ENCODE measurements at places on chromosomes 7 and 10. TPM values are rescaled to one million over a fixed set of nuclear protein-coding genes. Genes with fewer than 3 reads are reported as not detected.

The GCK gene
- total RNA-seq: 1.3 TPM

The PTF1A gene
- total RNA-seq: not detected

- H3K4me3 ChIP-seq: no peak overlapping the region
- H3K4me1 ChIP-seq: peaks cover 22% of the 10 kb centered on the region
- H3K36me3 ChIP-seq: peaks cover 13% of the 10 kb centered on the region
- DNase-seq: peak; percentile 68
Measured at GRCh38 chr10:22550732-22551131, 163.6 kb downstream of the PIP4K2A start.

DNA sequence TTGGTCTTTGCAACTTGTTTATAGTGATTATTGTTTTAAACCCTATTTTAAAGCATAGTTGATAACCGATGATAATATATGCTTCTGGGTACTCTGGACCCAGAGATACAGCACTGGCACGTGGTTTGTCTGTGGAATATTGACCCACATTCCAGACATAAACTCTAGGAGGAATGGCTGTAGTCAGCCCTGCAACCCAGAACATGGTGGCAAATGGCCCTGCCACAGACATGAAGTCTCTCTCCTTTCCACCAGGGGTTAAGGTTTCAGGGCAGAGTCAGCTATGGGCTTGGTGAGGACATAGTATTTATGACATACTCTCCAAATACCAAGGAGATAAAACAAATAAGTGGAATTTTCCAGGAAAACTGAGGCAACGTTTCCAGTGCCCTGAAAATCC, 83.6 kb downstream of the NAMPT start:
- H3K4me1 ChIP-seq: peaks cover 12% of the 10 kb centered on the region
- no peak for DNase-seq
- H3K4me3 ChIP-seq: no peak overlapping the region
- peaks cover 39% of the 10 kb centered on the region for H3K27me3 ChIP-seq
- H3K27ac ChIP-seq: no peak overlapping the region
- H3K36me3 ChIP-seq: no peaks in the 10 kb centered on the region

DNA sequence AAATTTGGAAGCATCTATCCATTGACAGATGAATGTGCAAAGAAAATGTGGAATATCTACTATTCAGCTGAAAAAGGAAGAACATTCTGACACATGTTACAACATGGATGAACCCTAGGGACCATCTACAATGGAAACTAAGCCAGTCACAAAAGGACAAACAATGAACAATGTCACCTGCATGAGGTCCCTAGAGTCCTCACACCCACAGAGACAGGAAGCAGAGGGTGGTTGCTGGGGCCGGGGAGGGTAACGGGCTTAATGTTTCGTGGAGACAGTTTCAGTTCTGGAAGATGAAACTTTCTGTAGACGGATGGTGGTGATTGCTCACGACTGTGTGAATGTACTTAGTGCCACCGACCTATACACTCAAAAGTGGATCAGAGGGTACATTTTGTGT, 282.9 kb downstream of the ADARB2 start:
- DNase-seq: peak; percentile 22
- H3K36me3 ChIP-seq: no peaks in the 10 kb centered on the region

DNA sequence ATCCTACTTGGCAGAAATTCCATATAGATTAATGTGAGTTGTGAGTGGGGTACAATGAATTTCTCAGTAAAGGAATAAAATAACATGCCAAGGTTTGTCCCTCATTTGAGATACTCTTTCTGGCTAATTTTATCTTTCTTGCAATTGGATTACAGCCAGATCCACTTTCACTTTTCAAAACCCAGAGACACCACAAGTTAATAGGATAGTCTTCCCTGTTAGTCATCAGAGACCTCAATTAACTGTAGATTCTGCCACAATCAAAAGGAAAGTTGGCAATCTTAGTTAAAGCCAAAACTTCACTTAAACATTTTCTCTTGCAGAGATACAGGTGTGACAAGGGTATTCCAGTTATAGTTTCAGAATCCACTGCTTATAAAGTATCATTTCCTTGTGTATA, 91.4 kb upstream of the PHYHIPL start:
- no peak overlapping the region for H3K27ac ChIP-seq
- no peak overlapping the region for H3K4me3 ChIP-seq
- H3K36me3 ChIP-seq: no peaks in the 10 kb centered on the region
- DNase-seq: no peak

DNA sequence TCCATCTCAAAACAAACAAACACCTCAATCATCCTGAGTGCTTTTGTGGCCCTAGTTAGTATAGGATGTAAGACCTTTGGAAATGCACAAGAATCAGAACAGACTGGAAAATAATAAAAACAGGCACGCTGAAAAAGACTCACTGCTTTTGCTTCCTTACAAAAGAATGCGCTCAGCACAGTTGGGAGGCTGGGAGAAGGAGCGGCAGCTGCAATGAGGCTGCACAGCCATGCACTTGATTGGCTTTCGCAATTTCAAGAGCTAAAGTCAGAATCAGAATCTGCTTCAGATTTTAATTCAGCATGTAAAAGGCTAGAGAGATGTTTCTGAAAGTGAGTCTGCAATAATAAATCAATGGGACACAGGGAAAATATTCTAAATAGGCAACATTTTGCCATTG, 97.2 kb downstream of the FRMD4A start:
- peaks cover 29% of the 10 kb centered on the region for H3K27me3 ChIP-seq
- H3K4me3 ChIP-seq: no peak overlapping the region
- H3K36me3 ChIP-seq: peaks cover 2% of the 10 kb centered on the region
- H3K27ac ChIP-seq: no peak overlapping the region

GRCh38 chr7:20199015-20199737, 18.0 kb downstream of the MACC1 start:
- no peak for DNase-seq
- no peaks in the 10 kb centered on the region for H3K36me3 ChIP-seq
- no peak overlapping the region for H3K27ac ChIP-seq
- H3K4me1 ChIP-seq: peaks cover 12% of the 10 kb centered on the region
- peak overlapping the region; percentile 39 for H3K4me3 ChIP-seq

- peaks cover 24% of the 10 kb centered on the region for H3K27me3 ChIP-seq
- no peak overlapping the region for H3K4me3 ChIP-seq
- H3K27ac ChIP-seq: no peak overlapping the region
Measured at GRCh38 chr7:21690705-21691104, 147.9 kb downstream of the DNAH11 start.

DNA sequence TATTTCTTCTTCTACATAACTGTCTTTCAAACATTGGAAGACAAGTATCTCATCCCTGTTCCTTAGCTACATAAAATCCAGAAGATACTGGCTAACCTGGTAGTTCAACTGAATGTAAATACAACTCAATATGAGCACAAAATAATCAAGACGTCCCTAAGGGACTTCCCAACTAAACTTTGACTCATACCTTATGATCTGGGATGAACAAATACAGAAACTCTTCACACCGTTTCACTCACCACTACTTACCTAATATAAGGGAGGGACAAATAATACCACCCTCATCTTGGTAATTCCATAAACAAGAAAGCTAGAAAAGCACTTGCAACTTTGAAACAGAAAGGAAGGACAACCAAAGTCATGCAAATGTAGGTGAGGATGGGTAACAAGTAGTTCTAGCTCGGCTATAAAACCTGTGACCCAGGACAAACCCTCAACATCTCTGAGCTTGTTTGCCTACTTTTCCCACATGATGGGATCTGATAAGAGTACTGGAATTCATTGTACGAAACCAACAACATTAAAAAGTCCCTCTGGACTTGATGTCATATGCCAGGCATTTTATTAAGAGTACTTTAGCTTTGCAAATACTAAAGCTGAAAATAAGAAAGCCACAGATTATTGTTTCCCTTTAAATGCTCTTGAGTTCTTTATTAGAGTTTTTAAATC, 121.9 kb downstream of the STRA8 start:
- H3K4me3 ChIP-seq: no peak overlapping the region
- H3K27me3 ChIP-seq: peaks cover 9% of the 10 kb centered on the region

GRCh38 chr10:128087884-128088709, 38.1 kb downstream of the MKI67 start:
- peak overlapping the region; percentile 24 for H3K27ac ChIP-seq
- peaks cover 8% of the 10 kb centered on the region for H3K4me1 ChIP-seq
- H3K4me3 ChIP-seq: no peak overlapping the region
- H3K36me3 ChIP-seq: peaks cover 2% of the 10 kb centered on the region
- no peaks in the 10 kb centered on the region for H3K27me3 ChIP-seq
- no peak for DNase-seq

DNA sequence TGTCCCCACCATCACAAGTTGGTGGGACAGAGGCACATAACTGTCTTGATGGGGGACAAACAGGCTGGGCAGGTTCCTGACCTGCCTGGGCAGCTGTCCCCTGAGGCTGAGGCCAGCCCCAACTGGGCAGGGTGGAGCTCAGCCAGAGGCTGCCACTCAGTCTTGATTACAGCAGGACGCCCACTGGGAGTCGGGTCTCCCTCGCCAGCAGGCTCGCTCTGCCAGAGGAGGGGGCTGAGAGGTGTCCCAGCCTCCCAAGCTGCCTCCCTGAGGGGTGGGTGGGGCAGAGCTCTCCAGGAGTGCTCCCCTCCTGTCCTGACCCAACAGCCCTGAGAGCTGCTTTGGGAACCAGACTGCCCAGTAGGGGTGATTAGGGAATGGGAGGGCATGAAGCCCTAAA, 1.8 kb upstream of the CAMK2G start:
- peak overlapping the region; percentile 8 for H3K4me3 ChIP-seq
- H3K36me3 ChIP-seq: no peaks in the 10 kb centered on the region
- no peak overlapping the region for H3K27ac ChIP-seq
- DNase-seq: no peak
- peaks cover 72% of the 10 kb centered on the region for H3K4me1 ChIP-seq
- H3K27me3 ChIP-seq: no peaks in the 10 kb centered on the region

- no peak for DNase-seq
- no peaks in the 10 kb centered on the region for H3K36me3 ChIP-seq
- H3K4me1 ChIP-seq: no peaks in the 10 kb centered on the region
Measured at GRCh38 chr10:22736134-22736533, 21.8 kb upstream of the PIP4K2A start.

GRCh38 chr7:139899328-139899955, 70.4 kb downstream of the TBXAS1 start:
- peaks cover 4% of the 10 kb centered on the region for H3K36me3 ChIP-seq
- DNase-seq: no peak
- no peak overlapping the region for H3K27ac ChIP-seq
- H3K4me1 ChIP-seq: no peaks in the 10 kb centered on the region

Measured in activated T-cell treated with anti-CD3 and anti-CD28 coated beads, Interleukin-2, amount 50 U/mL, for 72 hours (primary cell).